Right lobe of liver (tissue), 6 donors: ENCODE measurements at places on chromosomes 4 and X.

GRCh38 chr4:108559911-108560310 lies 60.5 kb upstream of the RPL34 start:
- H3K27ac ChIP-seq = no peak overlapping the region
- H3K4me3 ChIP-seq = no peak overlapping the region
- DNase-seq = no peak

- no peak for DNase-seq
- H3K27me3 ChIP-seq = no peaks in the 10 kb centered on the region
- no peaks in the 10 kb centered on the region for H3K36me3 ChIP-seq
- no peak overlapping the region for H3K4me3 ChIP-seq
- no peaks in the 10 kb centered on the region for H3K4me1 ChIP-seq
Measured at GRCh38 chr4:37839426-37839825, 12.9 kb downstream of the PGM2 start.

- H3K4me3 ChIP-seq = no peak overlapping the region
- no peak overlapping the region for H3K27ac ChIP-seq
- DNase-seq = no peak
- no peaks in the 10 kb centered on the region for H3K4me1 ChIP-seq
Measured at GRCh38 chrX:11321986-11322385, 28.8 kb downstream of the AMELX start.

- no peak for DNase-seq
- no peak overlapping the region for H3K4me3 ChIP-seq
- H3K27me3 ChIP-seq = no peaks in the 10 kb centered on the region
- H3K27ac ChIP-seq = no peak overlapping the region
Measured at GRCh38 chr4:138007572-138007971, 234.6 kb downstream of the SLC7A11 start.

GRCh38 chr4:152983221-152983620 lies 47.1 kb downstream of the FHDC1 start:
- no peaks in the 10 kb centered on the region for H3K36me3 ChIP-seq
- H3K4me1 ChIP-seq = no peaks in the 10 kb centered on the region
- H3K27ac ChIP-seq = no peak overlapping the region
- H3K4me3 ChIP-seq = no peak overlapping the region
- DNase-seq = no peak

GRCh38 chr4:26217961-26218676 lies 102.7 kb upstream of the RBPJ start:
- no peak overlapping the region for H3K4me3 ChIP-seq
- H3K27ac ChIP-seq = no peak overlapping the region
- no peaks in the 10 kb centered on the region for H3K4me1 ChIP-seq

GRCh38 chr4:121191361-121191760 lies 27.2 kb upstream of the TNIP3 start:
- no peaks in the 10 kb centered on the region for H3K4me1 ChIP-seq
- no peak overlapping the region for H3K4me3 ChIP-seq
- no peaks in the 10 kb centered on the region for H3K27me3 ChIP-seq
- DNase-seq = no peak
- H3K36me3 ChIP-seq = no peaks in the 10 kb centered on the region

DNA sequence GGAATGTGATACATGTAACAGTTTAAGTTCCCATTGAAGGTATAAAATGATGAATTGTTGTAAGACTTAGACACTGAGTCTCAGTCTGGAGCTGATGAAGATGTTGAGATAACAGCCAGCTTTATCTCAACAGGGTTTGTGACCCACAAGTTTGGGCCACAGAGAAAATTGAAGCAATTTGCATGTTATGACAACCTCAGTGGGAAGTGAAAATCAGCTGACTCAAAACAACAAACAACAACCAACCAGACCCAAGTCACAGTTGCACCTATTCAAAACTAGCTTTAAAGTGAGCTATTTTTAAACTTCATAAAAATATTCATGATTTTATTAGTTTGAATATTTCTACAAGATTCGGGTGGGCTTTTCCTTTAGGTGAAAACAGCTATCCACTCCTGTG lies 8.0 kb downstream of the SFRP2 start:
- no peaks in the 10 kb centered on the region for H3K27me3 ChIP-seq
- H3K4me1 ChIP-seq = no peaks in the 10 kb centered on the region
- no peak overlapping the region for H3K27ac ChIP-seq
- H3K36me3 ChIP-seq = no peaks in the 10 kb centered on the region

DNA sequence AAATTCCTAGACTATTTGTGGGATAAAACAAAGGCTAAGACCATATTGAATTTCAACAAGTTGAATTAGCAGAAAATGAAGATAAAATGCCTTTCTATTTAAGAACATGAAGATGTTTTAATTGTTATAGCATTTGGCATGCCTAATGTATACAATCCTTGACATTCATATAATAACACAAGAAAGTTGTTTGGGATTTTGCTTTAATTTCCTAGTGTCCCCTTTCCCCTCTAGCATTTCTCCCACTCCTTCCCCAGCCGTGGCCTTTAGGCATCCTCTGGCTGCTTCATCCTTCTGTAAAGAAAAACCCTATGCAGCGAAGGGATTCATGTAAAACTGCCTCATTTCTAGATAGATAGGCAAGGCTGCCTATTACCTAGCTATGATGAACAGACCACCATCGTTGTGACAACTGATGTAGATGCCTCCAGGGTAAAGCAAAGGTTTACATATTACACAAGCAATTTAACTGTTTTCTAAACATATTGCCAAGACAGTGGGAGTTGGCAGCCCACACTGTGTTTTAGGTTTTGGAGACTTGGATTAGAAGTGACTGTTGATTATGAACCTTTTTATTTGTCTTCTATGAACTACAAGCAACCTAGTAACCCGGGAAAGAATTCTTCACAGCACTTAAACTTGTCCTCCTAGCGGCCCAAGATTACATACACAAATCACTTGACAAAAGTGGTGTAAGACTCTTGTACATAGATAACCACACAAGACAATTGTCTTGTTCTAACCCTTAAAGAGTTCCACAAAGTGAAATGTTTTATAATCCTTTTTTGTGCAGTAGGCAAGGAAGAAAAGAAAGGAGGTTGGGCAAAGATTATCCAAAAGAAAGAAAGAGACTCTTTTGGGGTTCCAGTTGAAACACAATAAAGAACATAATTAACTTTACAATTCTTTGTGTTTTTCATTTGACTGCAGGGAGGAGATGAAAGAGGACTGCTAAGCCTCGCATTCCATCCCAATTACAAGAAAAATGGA lies 59.9 kb downstream of the HHIP start:
- no peak for DNase-seq
- no peak overlapping the region for H3K27ac ChIP-seq
- no peak overlapping the region for H3K4me3 ChIP-seq
- no peaks in the 10 kb centered on the region for H3K27me3 ChIP-seq
- H3K4me1 ChIP-seq = no peaks in the 10 kb centered on the region

GRCh38 chr4:97317671-97318070 lies 825.6 kb downstream of the STPG2 start:
- H3K27me3 ChIP-seq = no peaks in the 10 kb centered on the region
- H3K36me3 ChIP-seq = no peaks in the 10 kb centered on the region
- no peak overlapping the region for H3K27ac ChIP-seq

DNA sequence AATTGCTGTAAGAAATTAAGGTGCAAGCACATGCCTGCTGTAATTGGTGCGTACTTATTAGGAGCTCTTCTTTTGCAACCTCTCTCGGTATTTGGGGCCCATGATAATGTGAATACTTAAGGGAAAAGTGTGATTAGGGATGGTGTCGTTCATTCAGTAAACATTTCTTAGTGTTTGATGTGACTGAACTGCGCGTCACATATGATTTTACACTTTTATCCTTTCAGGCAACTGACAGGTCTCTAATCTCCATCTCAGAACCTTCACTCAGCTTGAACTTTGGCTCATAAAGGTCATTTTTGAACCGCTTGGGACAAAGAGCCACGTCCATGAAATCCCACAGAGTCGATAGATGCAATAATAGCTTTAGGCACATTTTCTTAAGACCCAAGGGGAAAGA lies 612.1 kb upstream of the PITX2 start:
- H3K4me1 ChIP-seq = no peaks in the 10 kb centered on the region
- no peak for DNase-seq
- no peaks in the 10 kb centered on the region for H3K36me3 ChIP-seq
- H3K27ac ChIP-seq = no peak overlapping the region

- H3K27ac ChIP-seq = no peak overlapping the region
- no peak for DNase-seq
- H3K36me3 ChIP-seq = no peaks in the 10 kb centered on the region
- H3K4me1 ChIP-seq = no peaks in the 10 kb centered on the region
- no peak overlapping the region for H3K4me3 ChIP-seq
Measured at GRCh38 chr4:27020603-27021002, 160.0 kb downstream of the STIM2 start.

DNA sequence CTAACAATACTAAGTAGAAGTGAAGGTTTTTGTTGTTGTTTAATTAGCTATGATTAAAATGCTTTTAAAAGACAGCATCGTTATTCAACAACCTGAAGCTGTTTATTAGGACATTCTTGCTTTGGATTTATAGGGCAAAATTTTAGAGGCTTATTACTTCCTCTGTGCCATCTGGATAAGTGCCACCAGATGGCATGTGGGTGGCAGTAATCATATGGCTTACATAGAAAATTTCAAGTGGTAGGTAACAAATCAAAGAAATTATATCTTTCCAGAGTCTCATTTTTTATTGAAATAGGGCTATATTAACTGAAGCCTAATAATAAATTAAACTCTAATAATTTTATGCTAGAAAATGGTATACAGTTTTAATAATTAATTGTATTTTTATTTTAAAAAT lies 83.3 kb upstream of the HTR2C start:
- no peaks in the 10 kb centered on the region for H3K36me3 ChIP-seq
- H3K27me3 ChIP-seq = no peaks in the 10 kb centered on the region
- no peak overlapping the region for H3K4me3 ChIP-seq
- DNase-seq = no peak

DNA sequence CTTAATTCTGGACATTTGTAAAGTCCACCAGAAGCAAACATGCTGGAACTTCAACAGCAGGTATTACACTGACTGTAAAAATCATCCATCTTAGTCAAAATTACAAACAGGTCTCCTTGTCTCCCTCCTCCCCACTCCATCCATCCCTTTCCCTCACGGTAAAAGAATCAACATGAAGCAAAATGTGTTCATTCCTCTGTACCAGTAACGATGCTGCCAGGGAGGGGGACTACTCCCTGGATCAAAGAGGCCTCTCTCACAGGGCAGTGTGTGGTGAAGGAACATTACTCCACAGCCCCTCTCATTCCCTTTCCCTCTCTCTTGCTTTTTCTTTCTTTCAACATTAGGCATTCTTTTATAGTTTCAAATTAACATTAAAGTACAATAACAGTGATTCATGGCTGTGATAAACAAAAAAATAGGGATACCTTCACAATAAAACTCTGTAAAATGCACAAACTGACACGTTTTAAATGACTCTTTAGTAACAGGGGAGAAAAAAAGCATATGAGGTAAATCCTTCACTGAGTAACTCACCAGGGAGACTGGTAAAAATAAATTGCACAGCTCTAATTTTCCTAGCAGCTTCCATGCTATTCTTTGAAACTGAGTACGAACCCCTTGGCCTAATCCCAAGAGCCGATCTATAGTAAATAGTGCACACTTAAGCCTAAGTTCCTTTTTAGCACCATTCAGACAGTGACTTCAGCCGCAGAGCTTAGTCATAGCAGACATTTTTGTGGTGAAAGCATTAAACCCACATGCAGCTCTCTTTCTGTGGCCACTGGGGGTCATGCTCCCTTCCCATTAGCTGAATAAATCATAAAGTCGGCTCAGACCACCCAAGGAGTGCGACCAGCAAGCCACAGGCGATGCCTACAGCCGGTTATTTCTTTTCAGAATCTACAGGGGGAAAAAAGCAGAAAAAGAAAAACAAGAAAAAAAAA lies 215.6 kb upstream of the GYPA start:
- H3K4me1 ChIP-seq = no peaks in the 10 kb centered on the region
- no peak overlapping the region for H3K27ac ChIP-seq
- DNase-seq = no peak
- H3K4me3 ChIP-seq = no peak overlapping the region
- no peaks in the 10 kb centered on the region for H3K27me3 ChIP-seq

DNA sequence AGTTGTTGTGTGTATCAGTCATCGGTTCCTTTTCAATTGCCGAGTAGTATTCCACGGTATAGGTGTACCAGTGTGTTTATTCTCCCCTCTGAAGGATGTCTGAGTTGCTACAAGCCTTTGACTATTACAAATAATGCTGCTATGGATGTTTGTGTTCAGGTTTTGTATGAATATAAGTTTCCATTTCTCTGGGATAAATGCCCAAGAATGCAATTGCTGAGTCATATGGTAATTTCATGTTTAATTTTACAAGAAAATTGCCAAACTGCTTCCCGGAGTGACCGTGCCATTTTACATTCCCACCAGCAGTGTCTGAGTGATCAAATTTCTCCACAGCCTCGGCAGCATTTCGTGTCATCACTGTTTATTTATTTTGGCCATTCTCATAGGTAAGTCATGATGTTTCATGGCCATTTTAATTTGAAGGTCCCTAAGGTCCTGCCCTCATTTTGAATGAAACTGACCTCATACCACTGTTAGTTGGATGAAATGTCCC lies 73.9 kb downstream of the IRF2 start:
- no peaks in the 10 kb centered on the region for H3K27me3 ChIP-seq
- DNase-seq = peak; percentile 34
- no peaks in the 10 kb centered on the region for H3K36me3 ChIP-seq
- no peak overlapping the region for H3K27ac ChIP-seq
- no peak overlapping the region for H3K4me3 ChIP-seq

DNA sequence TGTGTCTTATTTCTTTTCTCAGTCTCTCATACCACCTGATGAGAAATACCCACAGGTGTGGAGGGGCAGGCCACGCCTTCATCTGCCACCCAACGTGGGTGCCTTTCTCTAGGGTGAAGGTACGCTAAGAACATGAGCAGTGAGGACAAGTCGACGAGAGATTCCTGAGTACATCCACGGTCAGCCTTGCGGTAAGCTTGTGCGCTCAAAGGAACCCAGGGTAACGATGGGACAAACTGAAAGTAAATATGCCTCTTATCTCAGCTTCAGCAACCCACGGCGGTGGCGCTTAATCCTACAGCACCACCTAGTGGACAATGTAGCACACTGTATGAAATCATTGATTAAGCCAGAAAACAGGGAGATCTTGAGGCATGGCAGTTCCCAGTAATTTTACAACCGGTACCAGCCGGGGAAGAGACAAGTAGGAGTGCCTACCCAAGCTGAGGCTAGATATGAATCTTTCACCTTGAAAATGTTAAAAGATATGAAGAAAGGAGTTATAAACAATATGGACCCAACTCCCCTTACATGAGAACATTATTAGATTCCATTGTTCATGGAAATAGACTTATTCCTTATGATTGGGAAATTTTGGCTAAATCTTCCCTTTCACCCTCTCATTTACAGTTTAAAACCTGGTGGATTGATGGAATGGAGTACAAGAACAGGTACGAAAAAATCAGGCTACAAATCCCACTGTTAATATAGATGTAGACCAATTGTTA lies 63.0 kb downstream of the ZNF732 start:
- no peaks in the 10 kb centered on the region for H3K27me3 ChIP-seq
- H3K4me3 ChIP-seq = peak overlapping the region; percentile 35
- H3K36me3 ChIP-seq = no peaks in the 10 kb centered on the region
- H3K27ac ChIP-seq = peak overlapping the region; percentile 15
- DNase-seq = peak; percentile 50

- no peaks in the 10 kb centered on the region for H3K27me3 ChIP-seq
- DNase-seq = no peak
- no peak overlapping the region for H3K4me3 ChIP-seq
- peaks cover 27% of the 10 kb centered on the region for H3K4me1 ChIP-seq
- H3K27ac ChIP-seq = no peak overlapping the region
Measured at GRCh38 chr4:86957215-86957614, 22.4 kb downstream of the AFF1 start.
